ENCODE measurements at places on chromosomes 7 and 10.
A peak's percentile ranks its signal among the peaks of the same experiment; 100 is the strongest.

- no peaks in the 10 kb centered on the region for H3K27me3 ChIP-seq
- peak overlapping the region; percentile 67 for H3K27ac ChIP-seq
- peaks cover 63% of the 10 kb centered on the region for H3K4me1 ChIP-seq
Measured at GRCh38 chr10:119286983-119287633, 79.7 kb downstream of the GRK5 start.

DNA sequence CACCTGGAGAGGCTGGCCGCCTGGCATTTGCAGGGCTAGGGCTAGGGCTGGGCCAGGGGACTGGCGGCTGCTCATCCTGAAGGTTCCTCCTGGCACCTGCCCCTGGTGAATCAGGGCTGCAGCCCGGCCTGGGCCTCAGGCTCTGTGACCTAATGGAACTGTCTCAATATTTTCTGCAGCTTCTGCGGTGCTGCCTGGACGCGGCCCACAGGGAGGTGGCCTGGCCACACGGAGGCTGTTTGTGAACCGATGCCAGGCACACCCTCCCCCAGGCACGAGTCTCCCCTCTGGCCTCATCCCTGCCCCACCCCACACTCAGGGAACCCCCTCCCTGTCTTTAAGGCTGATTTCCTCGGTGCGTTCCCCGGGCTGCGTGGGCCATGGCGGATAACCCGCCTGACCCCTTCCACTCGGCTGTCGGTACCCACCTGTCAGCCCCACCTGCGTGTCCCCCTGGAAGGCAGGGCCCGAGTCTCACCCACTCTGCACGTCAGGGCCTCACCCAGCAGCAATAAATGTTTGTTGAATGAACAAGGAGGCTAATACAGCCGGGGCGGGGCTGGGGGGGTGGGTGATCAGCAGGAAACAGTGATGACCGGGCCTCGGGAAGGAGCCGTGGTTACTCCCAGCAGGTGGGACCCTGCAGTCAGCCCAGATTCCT, 54.5 kb upstream of the DNAJB6 start:
- H3K4me1 ChIP-seq: no peaks in the 10 kb centered on the region
- H3K27me3 ChIP-seq: peaks cover 32% of the 10 kb centered on the region
- H3K4me3 ChIP-seq: no peak overlapping the region
- H3K36me3 ChIP-seq: no peaks in the 10 kb centered on the region

GRCh38 chr10:122407375-122408125, 33.0 kb downstream of the PLEKHA1 start:
- H3K36me3 ChIP-seq: no peaks in the 10 kb centered on the region
- no peak overlapping the region for H3K27ac ChIP-seq
- DNase-seq: no peak
- no peaks in the 10 kb centered on the region for H3K4me1 ChIP-seq
- no peaks in the 10 kb centered on the region for H3K27me3 ChIP-seq

GRCh38 chr10:79608505-79609375, 2.0 kb upstream of the SFTPA1 start:
- H3K27me3 ChIP-seq: no peaks in the 10 kb centered on the region
- DNase-seq: no peak
- H3K36me3 ChIP-seq: no peaks in the 10 kb centered on the region
- H3K27ac ChIP-seq: no peak overlapping the region
- no peak overlapping the region for H3K4me3 ChIP-seq

DNA sequence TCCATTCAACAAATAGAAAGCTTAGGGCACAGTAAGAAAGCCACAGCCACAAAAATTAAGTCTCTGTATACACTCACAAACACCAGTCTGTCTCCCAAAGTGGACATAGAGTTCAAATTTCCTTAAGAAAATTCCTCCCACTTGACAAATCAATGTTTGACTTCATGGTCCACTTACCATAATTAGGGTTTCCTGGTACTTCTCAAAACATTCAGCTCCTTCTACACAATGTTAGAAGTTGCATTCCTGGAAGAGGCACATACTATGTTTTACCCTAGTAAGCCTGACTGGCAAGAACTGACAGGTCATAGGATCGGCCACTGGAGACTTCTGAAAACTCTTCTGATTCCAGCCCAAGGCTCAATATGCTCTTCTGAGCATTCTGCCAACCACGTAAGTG, 70.5 kb downstream of the CPXM2 start:
- H3K36me3 ChIP-seq: no peaks in the 10 kb centered on the region
- H3K27ac ChIP-seq: no peak overlapping the region
- H3K4me1 ChIP-seq: no peaks in the 10 kb centered on the region

GRCh38 chr10:22615101-22615500, 99.3 kb downstream of the PIP4K2A start:
- peaks cover 15% of the 10 kb centered on the region for H3K4me1 ChIP-seq
- H3K27ac ChIP-seq: no peak overlapping the region
- H3K36me3 ChIP-seq: no peaks in the 10 kb centered on the region
- DNase-seq: no peak
- no peak overlapping the region for H3K4me3 ChIP-seq
